Immature natural killer cell (primary cell): ENCODE measurements at places on chromosomes 13 and 19. TPM values are rescaled to one million over a fixed set of nuclear protein-coding genes. Genes with fewer than 3 reads are reported as not detected.
A peak's percentile ranks its signal among the peaks of the same experiment; 100 is the strongest.

FREM2 gene
- not detected for polyA plus RNA-seq

- no peak for DNase-seq
Observed at GRCh38 chr13:30664689-30665275, 47.1 kb downstream of the USPL1 start.

GRCh38 chr13:99055281-99055680 is 77.4 kb upstream of the DOCK9 start:
- no peak for DNase-seq

TMEM238 gene
- polyA plus RNA-seq: not detected

DMKN gene
- 24.5 TPM for polyA plus RNA-seq

ADAMTS10 gene
- polyA plus RNA-seq: 1.4 TPM

ZNF599 gene
- 8.8 TPM for polyA plus RNA-seq

DNA sequence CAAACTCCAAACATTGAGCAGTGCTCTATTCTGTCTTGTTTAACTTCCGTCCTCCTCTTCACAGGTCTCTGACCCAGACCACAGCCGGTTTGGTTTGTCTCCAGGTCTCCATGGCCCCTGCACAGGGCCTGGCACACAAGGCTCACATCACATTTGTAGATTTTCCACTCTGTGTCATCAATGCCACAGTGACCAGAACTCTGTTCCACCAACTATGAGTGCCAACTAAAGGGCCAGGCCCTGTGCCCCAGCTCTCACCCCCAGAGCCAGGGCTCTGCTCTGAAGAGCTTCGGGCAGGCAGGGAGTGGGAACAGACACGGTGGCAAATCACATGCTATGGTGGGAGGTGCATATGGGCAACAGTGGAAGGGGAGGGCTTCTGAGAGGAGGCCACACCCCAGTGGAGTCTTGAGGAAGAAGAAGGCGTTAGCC is 16.0 kb downstream of the SMG9 start:
- DNase-seq: no peak

IGFL3 gene
- polyA plus RNA-seq: not detected

GRCh38 chr19:46660008-46660517 is 919 bp downstream of the DACT3 start:
- DNase-seq: no peak

GRCh38 chr13:108911807-108912206 is 282.4 kb downstream of the MYO16 start:
- DNase-seq: no peak

F2RL3 gene
- polyA plus RNA-seq: not detected

GRCh38 chr19:46704379-46705076 is 12.4 kb downstream of the PRKD2 start:
- peak; percentile 79 for DNase-seq

DNA sequence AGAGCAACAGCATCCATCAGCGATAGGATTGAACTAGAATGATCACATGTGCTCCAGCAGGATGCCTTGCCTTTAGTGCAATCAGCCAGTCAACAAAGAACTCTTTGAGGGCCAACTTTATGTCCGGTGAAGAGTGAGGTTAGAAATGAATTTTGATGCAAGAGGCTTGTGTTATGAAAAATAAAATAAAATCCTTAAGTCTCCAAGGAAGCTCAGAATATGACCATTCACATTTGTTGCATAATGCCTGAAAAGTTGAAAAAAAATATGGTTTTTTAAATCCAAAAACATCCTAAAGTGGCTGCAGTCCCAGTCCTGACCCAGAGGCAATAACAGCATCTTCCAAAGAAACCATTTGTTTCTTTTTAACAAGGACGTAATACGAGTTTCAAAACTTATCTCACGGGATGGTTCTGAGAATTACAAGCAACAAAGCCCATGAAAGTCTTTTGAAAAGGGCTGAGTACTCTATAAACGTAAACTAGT is 61.3 kb downstream of the DCLK1 start:
- DNase-seq: no peak

LYL1 gene
- 2.1 TPM for polyA plus RNA-seq

DNA sequence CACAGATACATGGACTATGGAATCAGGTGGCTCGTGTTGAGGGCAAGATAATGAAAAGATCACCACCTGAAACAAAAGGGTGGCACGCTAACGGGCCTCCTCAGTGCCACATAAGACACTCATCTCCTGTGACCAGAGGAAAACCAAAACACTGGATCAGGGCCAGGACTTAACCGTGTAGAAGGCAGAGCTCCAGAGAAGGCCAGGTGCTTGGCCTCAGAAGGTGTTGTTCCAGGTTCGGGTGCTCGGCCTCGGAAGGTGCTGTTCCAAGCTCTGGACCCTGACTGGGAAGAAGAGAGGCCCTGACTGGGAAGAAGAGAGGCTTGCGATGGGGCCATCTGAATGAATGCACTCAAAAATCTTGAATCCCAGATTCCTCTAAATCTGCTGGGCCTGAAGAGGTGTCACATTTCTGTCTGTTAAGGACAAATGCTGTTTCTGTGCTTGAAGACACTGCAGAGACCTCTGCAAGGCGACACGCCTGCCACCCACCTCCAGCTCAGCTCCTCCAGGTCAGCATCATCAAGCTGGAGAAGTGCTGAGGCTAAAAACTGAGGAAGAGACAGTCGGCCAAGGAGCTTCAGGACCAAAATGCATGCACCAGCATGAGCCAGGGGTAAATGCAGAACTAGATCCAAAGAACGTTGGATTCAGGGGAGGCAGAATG is 2.7 kb upstream of the RASA3 start:
- no peak for DNase-seq

CD209 gene
- not detected for polyA plus RNA-seq

- DNase-seq: no peak
Observed at GRCh38 chr13:26847281-26847680, 86.7 kb upstream of the GPR12 start.

- DNase-seq: peak; percentile 100
Observed at GRCh38 chr19:5622465-5623396, at the start of the genes SAFB and SAFB2. TSS of gene SAFB (plus strand) at chr19:5623083. CDS start at chr19:5623206, 123 bp downstream. TSS of gene SAFB2 (minus strand) at chr19:5622776. CDS start at chr19:5622715, 61 bp downstream.

KLK2 gene
- polyA plus RNA-seq: not detected

GRCh38 chr13:39452417-39452816 is 150.6 kb downstream of the LHFPL6 start:
- no peak for DNase-seq

DNA sequence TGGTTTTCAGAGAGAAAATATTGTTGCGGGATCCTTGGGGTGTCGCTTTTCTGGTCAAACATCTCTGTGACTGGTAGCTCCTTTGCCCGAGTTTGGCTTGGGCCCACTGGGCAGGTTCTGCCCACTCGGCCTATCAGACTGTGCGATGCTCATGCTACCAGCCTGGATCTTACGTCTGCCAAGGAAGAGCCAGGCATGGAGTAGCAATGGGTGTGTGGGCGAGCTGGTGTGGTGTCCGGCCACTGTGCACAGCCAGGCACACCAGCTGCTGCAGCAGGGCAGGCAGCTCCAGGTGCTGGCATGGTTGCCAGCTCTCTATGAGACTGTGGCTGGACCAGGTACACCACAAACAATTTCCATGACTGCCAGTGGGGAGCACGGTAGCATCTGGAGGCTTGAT is 1351.8 kb upstream of the PCDH20 start:
- no peak for DNase-seq

GJB6 gene
- polyA plus RNA-seq: not detected

DNA sequence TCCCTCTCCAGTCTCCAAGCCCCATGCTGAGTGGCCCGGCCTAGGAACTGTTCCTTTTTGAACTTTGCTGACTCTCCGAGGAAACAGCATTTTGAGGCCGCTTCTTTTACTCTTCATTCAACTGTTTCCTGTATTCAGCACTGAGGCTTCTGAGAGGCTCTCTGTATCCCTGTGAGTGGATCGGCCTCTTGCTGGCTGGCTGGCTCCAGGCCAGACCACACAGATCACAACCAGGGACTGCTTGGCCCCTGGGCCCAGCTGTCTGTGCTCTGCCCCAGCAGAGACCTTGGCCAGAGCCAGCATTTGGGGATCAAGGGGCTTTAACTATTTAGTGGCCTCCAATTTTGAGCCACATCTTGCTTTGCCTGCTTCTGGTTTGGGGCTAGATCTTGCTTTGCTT is 75.6 kb upstream of the KL start:
- DNase-seq: no peak

DNA sequence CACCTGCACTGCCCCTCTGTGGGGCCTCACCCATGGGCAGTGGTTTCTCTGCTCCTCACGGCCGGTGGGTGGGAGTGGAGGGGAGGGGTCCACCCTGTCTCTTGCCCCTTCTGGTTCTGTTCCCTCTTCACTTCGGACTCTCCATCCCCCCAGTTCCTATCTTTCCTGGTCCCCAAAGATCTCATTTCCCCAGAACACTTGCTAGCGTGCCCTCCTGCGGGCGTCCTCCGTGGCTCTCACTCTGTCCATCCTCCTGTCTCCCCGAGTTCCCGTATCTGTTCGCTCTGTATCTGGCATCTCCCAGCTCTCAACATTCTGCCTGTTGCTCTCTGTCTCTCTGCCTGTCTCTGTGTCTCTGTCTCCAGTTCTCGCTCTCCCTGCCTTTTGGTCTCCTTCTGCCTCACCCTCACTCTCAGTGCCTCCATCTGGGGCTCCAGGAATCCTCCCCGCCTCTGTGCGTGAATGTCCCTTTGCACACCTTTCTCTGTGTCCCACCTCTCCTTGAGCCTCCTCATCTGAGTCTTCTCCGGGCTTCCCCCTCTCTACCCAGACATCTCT is 363 bp downstream of the SPIB start:
- DNase-seq: no peak
